ENCODE measurements at places on chromosomes 16 and 17. TPM values are rescaled to one million over a fixed set of nuclear protein-coding genes. Genes with fewer than 3 reads are reported as not detected.

KRT16 gene
- polyA plus RNA-seq = not detected

FBXW10 gene
- polyA plus RNA-seq = 0.44 TPM

SCARF1 gene
- polyA plus RNA-seq = 11.8 TPM

DNAH9 gene
- polyA plus RNA-seq = 0.30 TPM

DNA sequence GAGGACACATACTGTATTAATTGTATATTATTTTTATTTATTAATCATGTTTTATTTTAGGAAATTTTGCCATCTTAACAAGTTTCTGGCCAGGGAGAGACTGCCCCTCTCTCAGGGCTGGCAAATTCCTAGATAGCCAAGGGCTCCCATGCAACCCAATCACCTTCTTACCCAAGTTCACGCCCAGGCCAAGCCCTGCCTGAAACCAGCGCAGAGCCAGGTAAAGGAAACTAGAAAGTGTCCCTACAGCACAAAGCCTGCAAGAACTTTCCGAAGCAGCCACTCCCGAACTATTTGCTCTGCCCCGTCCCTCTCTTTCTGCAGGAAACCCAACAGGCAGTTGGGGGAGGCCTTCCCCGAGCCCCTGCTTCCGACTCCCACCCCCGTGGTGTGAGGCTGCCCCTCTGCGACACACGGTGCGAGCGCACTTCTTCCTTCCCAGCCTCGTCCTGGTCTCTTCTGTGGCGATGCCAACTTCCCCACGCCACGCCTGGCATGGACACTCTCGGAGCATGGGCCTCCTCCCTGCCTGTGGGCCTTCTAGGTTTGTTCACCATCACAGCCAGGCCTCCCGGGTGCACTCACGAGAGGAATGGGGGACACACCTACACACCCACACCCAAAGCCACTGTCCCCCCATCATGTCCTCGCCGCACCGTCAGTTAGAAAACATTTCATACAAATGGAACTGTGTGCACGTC, 100.4 kb downstream of the ZNF778 start:
- DNase-seq = no peak

DNA sequence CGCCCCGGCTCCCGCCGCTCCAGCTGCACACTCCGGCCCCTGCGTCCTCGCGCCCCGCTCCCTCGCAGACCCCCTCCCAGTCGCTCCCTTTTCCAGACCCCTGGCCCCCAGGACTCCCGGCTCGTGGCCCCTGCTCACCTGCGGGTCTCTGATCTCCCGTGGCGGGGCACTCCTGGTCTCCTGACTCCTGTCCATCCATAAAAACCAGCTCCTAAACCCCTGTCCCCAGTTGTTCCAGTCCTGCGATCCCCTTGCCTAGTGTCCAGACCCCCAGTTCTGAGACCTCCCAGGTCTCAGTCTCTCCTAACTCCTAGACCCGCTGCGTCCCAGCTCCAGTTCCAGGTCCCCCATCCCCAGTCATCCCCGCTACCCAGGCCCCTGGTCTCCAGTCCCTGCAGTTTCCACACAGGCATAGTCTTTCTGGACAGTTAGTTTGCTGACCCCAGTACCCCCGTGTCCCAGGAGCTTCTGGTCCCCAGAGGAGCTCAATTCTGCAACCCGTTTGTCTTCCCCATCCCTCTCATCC, 379 bp downstream of the SNX29 start:
- DNase-seq = no peak

- DNase-seq = peak; percentile 62
Observed at GRCh38 chr16:67678354-67679023, 11.9 kb downstream of the C16orf86 start.
